Activated CD4-positive, alpha-beta T cell treated with anti-CD3 and anti-CD28 coated beads, Interleukin-2, amount 50 U/mL, for 24 hours (primary cell): ENCODE measurements at places on chromosomes 6 and 20.

DNA sequence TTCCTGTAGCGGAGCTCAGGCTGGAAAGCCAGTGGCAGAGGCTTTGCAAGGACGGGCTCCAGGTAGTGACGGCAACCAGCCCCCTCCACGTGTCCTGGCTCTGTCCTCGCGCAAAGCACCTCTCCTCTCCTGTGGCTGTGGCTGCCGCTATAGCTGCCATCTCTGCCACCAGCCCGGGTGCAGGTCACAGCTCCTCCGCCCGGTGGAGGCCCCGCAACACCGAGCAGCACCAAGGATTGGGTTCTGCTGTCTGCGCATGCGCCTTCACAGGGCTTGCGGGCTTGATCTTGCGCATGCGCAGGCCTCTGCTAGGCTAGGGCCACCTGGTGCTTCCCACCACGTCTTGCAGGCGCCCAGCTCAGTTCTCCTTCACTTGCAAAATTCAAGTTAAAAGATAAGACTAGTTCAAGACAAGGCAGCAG lies 625.4 kb downstream of the QKI start:
- DNase-seq, result no peak

- no peak for DNase-seq
These were observed 572 bp downstream of the DSE start for GRCh38 chr6:116371120-116371917.

DNA sequence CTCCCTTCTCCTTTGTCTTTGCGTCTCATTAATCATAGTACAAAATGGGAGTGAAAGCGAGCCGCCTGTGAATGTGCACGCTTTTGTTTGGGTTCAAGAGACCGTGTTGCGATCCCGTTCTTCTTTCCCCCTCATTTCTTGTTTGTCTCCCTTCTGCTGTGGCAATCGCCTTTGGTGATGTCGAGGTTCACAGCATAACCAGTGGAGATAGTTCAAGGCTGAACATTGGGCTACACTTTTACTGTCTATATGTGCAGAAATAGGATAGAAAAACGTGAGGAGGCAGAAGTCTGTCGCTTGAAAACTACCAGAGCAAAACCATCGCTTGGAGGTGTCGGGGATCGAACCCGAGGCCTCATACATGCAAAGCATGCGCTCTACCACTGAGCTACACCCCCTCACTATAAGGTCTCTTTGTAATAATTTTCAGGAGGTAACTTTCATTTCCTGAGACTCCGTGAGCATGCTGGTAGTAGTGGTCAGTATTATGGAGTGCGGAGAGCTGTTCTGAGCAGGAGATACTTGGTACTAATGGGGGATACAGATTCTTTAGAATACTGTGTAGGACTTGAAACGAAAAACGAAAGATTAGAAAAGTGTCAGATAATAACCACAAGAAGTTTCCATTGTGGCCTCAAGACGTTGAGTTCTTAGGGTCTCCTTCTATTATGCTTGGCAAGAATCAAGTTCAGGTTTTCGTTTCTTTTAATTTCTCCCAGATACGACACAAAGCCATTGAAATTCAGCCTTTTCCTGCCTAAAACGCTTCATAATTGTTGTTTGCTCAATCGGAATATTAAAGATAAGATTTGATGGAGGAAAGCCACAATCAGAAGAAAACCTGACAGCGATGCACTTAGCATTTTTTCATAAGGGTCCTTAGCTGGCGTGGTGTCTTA lies 106.6 kb downstream of the TRIM27 start:
- no peak for DNase-seq

GRCh38 chr6:106181664-106182418 lies 95.7 kb downstream of the PRDM1 start:
- DNase-seq, result no peak

DNA sequence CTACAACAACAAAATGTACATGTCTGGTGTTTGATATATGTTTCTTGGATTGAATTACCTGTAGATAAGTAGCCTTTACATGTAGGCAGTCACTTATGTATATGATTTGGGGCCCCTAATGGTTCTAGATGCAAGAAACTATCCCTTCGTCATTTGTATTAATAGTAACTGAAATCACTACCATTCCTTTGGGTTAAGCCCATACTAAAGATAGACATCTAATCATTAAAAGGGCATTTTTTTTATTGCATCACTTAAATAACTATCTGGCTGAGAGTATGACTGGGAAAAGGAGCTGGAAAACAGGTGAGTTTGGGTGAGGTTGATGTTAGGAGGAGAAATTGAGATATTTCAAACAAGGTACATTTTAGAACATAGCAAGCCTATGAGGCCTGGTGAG lies 213.5 kb upstream of the PLN start:
- no peak for DNase-seq

GRCh38 chr6:159473475-159474263 lies 219.4 kb downstream of the SOD2 start:
- no peak for DNase-seq

GRCh38 chr6:142802124-142802523 lies 142.9 kb downstream of the HIVEP2 start:
- peak; percentile 62 for DNase-seq

- DNase-seq, result no peak
These were observed 42.6 kb downstream of the DLL1 start for GRCh38 chr6:170248111-170248805.

DNA sequence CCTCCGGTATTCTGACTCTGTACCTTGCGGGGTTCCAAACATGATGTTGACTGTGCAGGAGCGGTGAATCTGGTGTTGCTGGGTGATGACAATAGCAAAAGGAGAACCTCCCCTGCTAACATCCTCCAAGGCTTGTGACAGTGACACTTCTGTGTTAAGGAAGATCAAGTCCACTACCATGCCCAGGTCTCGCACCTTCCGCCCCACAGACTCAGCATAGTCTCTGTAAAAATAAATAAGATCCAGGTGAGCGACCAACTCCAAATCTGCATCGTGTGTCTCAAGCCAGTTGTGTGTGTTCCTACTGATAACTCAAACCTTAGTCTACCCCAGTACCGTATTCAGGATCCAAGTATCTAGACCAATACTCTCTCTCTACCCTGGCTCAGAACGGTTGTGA lies 24.8 kb downstream of the NCOA5 start:
- no peak for DNase-seq

DNA sequence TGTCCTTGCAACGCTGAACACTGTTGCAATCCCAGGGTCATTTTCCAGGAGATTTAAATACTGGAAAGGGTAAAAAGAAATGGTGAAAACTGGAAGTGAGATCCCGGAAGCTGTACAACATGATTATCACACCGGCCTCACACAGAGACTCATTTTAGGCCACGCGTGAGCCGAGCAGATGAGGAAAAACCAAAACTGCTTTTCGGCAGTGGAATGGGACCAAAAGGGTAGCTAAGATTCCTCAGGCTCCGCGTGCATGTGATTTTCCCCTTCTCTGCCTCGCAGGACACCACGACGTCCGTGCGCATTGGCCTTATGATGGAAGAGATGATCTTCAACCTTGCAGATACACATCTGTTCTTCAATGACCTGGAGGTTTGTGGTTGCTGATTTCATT lies 213.7 kb downstream of the ZMYND8 start:
- no peak for DNase-seq

GRCh38 chr6:140548366-140548765 lies 1173.9 kb upstream of the CITED2 start:
- no peak for DNase-seq

DNA sequence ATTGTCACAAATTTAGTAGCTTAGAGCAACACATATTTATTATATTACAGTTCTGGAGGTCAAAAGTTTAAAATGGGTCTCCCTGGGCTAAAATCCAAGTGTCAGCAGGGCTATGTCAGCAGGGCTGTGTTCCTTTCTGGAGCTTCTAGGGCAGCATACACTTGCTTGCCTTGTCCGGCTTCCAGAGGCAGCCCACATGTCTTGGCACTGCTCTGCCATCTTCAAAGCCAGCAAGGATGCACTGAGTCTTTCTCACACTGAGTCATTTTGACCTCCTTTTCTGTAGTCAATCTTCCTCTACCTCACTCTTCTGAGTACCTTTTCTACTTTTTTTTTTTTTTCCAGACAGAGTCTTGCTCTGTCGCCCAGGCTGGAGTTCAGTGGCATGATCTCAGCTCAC lies 39.0 kb downstream of the ADGRF4 start:
- DNase-seq, result no peak

GRCh38 chr6:137637121-137637520 lies 142.9 kb upstream of the OLIG3 start:
- DNase-seq, result no peak

- DNase-seq, result no peak
These were observed 267.9 kb upstream of the PLN start for GRCh38 chr6:118280210-118280609.

- no peak for DNase-seq
These were observed 815 bp downstream of the UTRN start for GRCh38 chr6:144285798-144286502.

GRCh38 chr6:134805168-134805567 lies 144.7 kb downstream of the ALDH8A1 start:
- no peak for DNase-seq

GRCh38 chr6:153207006-153207405 lies 75.9 kb upstream of the RGS17 start:
- DNase-seq, result no peak

GRCh38 chr6:35539223-35539622 lies 26.5 kb upstream of the TULP1 start:
- DNase-seq, result no peak

DNA sequence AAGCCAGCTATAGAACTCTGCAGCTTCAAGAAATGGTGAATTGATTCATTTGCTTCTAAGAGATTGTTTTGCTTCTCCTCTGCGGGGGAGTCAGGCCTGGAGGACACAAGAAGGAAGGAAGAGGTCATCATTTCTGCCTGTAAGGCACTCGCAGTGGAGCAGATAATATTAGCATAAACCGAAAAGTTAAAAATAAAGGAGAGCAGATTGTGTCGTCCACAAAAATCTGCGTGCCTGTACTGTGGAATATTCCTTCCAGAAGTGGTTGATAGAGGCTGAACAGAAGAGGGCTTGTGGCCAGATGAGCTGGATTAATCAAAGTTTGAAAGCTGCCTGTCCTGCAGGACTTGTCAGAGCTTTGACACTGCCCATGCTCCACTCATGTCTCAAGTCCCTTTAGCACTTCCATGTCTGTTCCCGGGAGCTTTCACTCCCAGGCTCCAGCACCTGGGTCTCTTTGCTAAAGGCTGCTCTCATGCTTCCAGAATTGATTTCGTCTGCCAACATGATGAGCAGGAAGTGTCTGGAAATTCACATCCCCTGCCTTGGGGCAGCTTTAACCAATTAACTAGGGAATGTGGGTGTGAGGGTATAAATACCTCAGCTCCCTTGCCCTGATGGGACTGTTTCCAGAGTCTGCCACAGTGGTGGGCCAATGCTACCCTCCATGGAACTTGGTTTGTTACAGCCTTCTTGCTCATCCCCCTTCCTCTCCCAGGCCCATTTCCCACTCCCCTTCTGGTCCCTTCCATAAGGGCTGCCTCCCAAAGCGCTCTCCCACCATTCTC lies 65.1 kb upstream of the STX16 start:
- no peak for DNase-seq

DNA sequence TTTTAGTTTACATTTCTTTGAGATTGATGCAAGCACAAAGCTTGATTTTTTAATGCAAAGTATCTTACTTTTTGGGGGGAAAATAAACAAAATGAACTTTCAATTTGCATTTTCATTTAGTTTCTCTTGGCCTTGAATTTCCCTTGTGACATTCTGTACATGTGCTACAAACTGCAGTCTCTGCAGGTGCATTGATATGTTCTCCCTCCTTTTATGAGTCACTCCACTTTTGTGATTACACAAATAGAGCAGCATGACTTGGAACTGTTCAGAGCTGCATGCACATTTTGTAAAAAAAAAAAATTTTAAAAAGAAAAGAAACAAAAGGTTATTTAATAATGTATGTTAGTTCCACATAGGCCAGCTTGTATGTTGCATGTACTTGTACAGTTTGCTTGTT lies 220.0 kb upstream of the KCNQ5 start:
- no peak for DNase-seq

DNA sequence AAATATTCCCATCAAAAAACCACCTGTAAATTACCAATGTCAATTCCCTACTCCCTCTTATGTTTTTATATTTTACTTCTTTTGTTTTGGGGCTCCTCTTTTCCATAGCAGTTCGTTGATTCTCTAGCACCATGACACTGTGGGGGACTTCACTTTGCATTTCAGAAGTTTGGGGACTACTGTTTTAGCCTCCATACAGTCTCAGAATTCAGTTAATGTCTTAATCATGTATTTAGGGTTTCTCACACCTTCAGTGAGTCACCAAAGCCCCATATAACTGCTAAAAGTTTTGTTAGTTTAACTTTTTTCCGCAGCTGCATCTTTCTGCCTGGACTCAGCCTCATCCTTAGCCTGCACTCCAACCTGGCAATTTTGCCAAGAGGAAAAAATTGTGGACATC lies 20.7 kb upstream of the AIG1 start:
- DNase-seq, result no peak

GRCh38 chr6:42084889-42085288 lies 34.6 kb downstream of the TAF8 start:
- no peak for DNase-seq

DNA sequence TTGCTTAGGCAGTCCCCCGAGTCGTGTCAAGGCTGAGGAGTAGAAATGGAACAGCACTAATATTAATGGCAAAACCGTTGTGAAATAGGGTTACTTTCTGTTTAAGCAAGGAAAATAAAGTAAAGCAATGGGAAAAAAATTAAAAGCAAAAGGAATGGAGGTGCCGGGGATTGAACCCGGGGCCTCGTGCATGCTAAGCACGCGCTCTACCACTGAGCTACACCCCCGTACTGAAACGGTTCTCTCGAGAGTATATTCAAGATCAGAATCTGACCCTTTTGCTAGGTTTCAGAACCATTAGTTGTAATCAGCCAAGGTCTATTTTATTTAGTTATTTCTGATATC lies 85.5 kb downstream of the TRIM27 start:
- peak; percentile 71 for DNase-seq

DNA sequence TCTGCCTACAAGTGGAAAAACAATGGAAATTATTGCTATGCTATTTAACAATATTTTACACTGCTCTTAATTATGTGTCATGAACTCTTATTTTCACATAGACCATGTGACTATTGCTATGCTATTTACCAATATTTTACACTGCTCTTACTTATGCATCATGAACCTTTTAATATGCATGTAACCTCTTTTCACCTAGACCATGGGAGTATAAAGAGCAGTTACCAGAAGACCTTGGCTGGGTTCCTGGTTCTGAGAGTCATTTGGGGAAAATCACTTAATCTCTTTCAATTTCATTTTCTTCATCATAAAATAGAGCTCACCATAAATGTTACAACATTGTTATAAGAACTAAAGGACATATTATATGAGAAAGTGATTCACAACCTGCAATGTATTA lies 223.8 kb upstream of the RNF217 start:
- no peak for DNase-seq

DNA sequence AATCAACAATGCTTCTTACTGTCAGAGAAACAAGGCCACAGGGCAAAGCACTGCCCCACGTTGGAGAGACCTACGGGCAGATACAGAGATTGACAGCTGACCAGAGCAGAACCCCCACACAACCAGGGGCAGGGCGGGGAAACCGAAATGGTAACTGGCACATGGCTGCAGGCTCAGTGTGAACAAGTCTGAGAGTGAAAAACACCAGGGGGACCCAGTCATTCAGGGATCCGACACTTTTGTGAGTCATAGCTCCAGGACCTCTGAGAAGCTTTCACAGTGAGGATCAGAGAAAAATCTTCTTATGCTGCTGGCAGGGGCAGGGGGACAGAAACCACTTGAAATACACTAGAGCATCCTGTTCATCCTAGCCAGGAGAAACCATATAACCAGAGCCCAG lies 254.2 kb downstream of the C6orf118 start:
- no peak for DNase-seq

GRCh38 chr20:4299773-4300172 lies 284.4 kb upstream of the RNF24 start:
- no peak for DNase-seq

- no peak for DNase-seq
These were observed 19.4 kb upstream of the TFAP2A start for GRCh38 chr6:10434235-10434634.
